AG10803 (cell line): ENCODE measurements at places on chromosomes 7 and 10.
A peak's percentile ranks its signal among the peaks of the same experiment; 100 is the strongest.

DNA sequence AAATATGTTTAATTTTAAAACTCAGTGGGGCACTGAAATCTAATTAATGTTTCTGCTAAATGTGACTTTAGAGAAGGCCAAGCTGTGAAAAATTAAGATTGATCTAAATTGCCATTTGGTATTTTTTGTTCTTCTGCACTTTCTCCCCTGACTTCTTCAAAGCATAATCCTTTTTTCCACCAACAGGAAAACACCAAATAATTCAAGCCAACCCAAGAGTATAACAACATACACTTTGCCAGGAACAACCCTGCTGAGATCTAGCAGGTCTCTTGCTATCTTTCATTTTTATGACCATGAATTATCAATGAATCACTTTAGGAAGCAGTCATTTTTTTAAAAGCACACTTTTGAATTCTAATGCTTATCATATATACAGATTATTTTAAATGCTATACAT lies 100.1 kb downstream of the USP6NL start:
- no peak for DNase-seq

- no peak for DNase-seq
These were observed 10.3 kb downstream of the TMEM229A start for GRCh38 chr7:124022551-124022950.

- DNase-seq = no peak
These were observed 20.8 kb downstream of the WIPI2 start for GRCh38 chr7:5210751-5211338.

DNA sequence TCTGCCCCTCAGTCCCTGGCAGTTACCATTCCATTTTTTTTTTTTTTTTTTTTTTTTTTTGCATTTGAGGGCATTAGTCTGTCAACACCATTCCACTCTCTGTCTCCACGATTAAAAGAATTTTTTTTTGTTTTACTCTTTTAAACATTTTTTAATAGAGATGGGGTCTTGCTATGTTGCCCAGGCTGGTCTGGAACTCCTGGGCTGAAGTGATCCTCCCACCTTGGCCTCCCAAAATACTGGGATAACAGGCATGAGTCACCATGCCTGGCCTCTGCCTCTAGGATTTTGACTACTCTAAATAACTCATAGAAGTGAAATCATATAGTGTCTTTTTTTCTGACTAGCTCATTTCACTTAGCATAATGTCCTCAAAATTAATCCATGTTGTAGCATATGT lies 16.5 kb upstream of the CLDN3 start:
- DNase-seq = no peak

GRCh38 chr10:73439605-73440312 lies 6.4 kb upstream of the MSS51 start:
- peak; percentile 54 for DNase-seq

- no peak for DNase-seq
These were observed 77.1 kb downstream of the FRMPD2 start for GRCh38 chr10:48197236-48197899.

DNA sequence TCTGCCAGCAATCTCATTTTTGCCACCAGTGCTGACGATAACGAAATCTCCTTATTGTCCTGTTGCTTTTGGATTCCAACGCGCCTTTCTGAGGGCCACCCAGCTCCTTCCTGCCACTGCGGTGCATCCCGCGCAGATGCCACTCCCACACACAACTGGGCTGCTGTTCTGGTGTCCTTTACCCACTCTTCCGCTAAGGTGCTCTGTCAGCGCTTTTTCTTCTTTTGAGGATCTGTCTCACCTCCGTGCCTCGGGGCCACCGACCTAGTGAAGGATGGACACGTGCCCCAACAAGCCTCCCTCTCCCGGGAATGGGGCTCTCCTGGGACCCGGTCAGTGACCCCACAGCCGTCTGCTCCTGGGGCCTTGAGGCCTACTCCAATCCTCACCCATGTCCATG lies 314.3 kb upstream of the COBL start:
- DNase-seq = no peak

GRCh38 chr10:73979141-73979808 lies 18.6 kb upstream of the VCL start:
- DNase-seq = no peak

GRCh38 chr10:11757454-11757820 lies 15.3 kb downstream of the ECHDC3 start:
- peak; percentile 76 for DNase-seq

DNA sequence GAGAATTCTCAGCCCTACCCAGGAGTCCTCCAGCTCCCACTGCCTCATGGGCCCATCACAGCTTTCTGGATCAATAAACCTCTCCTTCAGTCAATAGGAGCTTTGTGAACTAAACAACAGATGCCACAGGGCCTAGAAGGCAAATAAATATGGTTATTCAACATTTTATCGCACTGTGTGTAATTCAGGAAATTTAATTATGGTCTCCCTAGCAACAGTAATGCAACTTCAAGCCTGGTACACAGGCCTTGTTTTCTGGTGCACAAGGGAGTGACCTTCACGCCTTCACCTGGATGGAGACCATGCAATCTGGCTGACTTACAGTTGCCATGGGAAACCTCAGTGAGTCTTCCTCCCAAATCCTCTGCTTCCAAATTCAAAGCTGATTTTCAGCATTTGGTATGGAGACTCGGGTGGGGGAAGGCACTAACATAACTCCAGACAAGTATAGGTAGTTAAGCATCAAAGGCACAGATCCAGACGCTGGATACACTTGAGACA lies 441.0 kb upstream of the NPVF start:
- no peak for DNase-seq

DNA sequence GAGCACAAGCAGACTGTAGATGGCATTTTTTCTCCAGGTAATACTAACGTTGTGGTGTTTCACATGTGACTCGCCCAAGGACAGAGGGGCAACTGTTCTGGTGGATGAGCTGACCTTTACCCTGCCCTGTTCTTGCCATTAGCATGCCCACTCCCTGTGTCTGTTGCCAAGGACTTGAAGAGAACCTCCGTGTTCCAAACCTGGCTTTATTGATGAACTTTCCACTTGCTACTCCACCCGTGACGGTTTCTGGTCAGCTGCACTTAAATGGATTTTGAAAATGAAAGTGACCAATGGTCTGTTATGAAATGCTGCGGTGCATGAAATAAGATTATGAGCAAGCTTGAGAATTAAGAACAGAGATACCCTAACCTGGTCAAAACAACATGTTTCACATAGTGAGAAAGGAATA lies 30.4 kb downstream of the LRRC4 start:
- no peak for DNase-seq

DNA sequence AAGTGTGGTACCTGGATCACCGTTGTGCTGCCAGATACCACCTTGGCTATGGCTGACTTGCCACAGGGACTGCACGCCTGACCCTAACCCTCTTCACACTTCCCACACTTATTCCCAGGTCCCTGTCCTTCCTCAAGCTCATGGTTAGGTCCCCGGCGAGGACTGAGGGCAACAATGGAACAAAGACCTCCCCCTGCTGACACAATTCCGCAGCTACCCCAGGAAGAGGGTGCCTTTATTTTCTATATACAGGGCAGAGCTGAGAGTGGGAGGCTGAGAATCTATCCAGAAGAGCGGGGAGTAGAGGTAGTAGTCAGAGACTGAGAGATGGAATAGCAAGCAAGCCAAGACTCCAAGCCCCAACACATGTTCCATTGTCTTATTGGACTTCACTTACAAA lies 118.1 kb upstream of the SEM1 start:
- DNase-seq = no peak

- DNase-seq = no peak
These were observed 60.4 kb downstream of the FOXI2 start for GRCh38 chr10:127797339-127797738.

GRCh38 chr10:33276282-33276923 lies 58.1 kb downstream of the NRP1 start:
- DNase-seq = no peak

GRCh38 chr7:70761711-70762328 lies 370.1 kb upstream of the GALNT17 start:
- no peak for DNase-seq

- no peak for DNase-seq
These were observed 146.4 kb downstream of the ANLN start for GRCh38 chr7:36535866-36536664.

- DNase-seq = no peak
These were observed 58.7 kb upstream of the COMTD1 start for GRCh38 chr10:75294518-75294865.

DNA sequence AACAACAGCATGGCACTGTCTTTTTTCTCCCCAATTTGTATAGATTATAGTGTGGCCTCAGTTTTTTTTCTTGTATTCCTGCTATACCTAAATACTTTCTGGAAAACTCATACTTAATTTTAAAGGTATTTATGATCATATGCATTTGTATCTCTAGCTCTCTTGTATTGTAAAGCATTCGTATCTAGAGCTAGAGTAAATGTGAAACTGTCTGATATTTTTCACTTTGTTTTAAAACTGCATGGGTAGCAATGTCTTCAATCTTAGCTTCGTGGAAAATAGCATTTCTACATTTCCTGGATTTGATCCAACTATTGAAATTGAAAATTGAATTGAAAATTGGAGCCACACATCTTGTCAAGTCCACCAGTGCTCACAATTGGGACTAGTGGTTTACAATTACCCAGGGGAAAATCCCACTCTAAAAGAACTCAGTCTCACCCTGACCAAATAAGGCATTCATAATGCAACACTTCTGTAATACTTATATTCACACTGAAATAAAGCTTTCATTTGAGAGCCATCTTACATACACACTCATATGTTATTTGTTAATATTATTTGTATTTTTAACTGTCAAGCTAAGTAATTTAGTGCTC lies 51.3 kb upstream of the KLF6 start:
- no peak for DNase-seq

DNA sequence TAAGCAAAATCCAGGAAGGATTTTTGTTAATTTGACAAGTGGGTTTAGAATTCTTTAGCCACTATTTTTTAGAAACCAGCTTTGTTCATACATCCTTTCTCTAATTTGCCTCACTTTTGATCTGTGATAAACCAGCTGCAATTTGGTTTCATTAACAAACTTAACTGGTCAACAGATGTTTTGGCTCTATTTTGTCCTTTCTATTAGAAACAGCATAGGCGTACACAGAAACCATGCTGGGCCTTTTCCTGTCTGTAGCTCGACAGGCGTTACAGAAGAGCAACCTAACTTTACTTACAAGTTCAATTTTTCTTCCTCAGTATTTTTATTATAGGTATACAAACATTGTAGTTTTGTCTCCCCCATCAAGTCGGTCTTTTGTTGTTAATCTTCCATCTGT lies 28.2 kb downstream of the KAT6B start:
- peak; percentile 13 for DNase-seq

- DNase-seq = no peak
These were observed 53.9 kb downstream of the SHH start for GRCh38 chr7:155758348-155758747.

GRCh38 chr7:73829505-73829904 lies 1.3 kb upstream of the CLDN4 start:
- DNase-seq = no peak

DNA sequence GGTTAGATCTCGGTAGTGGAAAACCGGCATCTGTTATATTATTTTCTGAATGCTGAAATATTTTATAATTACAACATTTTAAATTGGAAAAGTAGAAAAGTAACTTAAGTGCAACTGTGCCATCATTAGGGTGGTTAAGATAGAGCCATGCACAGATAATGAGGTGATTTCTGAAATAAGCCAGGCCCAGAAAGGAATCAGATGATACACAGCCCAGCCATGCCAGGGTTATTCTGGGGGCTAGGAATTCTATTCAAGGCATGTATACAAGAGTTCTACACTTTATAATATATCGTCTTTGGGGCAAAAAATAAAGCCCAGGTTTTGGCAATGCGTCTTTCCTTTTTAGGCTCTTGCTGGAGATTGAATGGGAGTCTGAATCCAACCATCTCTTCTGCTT lies 128.7 kb downstream of the ITGB8 start:
- no peak for DNase-seq

GRCh38 chr7:103630318-103630717 lies 184.3 kb upstream of the SLC26A5 start:
- DNase-seq = peak; percentile 10

GRCh38 chr7:16524332-16524731 lies 2.3 kb upstream of the LRRC72 start:
- DNase-seq = no peak

DNA sequence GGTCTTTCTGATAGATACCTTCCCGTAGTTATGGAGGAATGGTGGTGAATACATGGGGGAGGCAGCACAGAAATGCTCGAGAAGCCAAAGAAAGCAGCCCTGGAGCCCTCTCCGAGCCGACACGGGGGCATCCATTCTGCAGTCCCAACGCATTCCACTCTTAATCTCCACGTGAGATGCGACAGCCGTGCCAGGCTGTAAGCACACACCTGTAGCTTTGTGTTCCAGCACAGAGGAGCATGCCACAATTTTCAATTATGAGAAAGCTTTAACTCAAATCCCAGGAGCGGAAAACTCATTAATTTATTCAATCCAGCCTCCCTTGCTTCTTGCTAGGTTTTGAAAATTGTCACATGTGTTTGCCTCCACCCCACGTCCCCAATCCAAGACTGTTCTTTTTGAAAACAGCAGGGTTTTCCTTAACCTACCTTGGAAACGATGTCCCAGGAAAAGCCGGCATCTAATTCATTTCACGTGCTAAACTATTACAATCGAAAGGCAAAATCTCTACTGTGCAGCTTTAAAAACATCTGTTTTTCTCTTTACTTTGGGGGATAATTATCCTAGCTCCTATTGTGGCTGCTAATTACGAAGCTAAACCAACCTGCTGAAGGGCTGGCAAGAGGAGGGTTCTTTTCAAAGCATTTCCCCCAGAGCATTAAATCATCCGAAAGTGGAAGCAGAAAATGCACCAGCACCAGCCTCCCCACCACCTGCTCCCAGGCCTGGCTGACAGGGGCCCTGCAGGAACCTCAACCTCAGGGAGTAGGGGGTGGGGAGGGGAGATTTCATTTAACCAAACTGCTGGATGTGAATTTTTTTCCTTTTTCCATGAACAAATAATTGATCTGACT lies 56.0 kb upstream of the CHST15 start:
- DNase-seq = no peak

GRCh38 chr7:101950450-101951119 lies 133.2 kb downstream of the CUX1 start:
- DNase-seq = peak; percentile 68

GRCh38 chr7:34806831-34807230 lies 148.8 kb downstream of the NPSR1 start:
- no peak for DNase-seq

DNA sequence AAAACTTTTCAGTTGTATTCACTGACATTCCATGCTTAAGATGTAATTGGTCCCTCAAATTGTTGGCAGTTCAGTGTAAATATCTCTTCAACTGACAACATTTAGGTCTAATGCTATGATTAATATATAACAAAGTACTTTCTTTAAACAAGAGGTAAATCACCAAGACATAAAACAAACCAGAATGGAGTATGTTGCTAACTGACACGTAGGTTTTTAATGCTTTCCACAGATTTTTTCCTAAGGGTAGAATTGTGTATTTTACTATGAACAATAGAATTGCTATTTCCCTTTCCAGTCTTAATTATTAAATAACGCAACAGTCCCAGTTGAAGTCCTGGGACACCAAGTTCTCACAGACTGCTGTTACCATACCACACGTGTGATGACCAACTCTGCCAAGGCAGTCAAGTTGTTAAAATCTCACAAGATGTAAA lies 4.1 kb downstream of the JCAD start:
- DNase-seq = peak; percentile 84

GRCh38 chr7:52940481-52940880 lies 95.0 kb upstream of the POM121L12 start:
- DNase-seq = no peak
